ENCODE measurements at places on chromosomes 2 and 18.

GRCh38 chr18:44582456-44582855, 98.2 kb upstream of the SETBP1 start:
- no peak for DNase-seq

- DNase-seq, result no peak
Measured at GRCh38 chr2:230209422-230210051, 10.2 kb downstream of the SP110 start.

DNA sequence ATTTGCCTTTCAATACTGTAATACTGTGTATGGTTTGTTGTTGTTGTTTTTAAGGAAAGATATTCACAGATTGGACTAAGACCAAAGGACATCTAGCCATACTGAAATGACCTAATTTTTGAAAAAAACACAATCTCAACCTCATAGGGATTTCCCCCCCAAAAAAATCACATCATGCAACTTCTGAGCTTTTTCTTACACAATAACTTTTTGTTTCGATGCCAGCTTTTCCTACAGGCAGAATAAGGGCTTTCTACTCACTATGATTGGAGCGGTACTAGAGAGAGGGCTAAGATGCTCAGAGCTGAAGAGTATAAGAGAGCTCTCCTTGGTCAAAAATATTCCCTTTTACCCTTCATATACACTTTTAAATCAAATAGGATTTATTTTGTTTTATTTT, 32.4 kb upstream of the SLC3A1 start:
- DNase-seq, result no peak

GRCh38 chr2:210954386-210954907, 398.0 kb downstream of the CPS1 start:
- DNase-seq, result no peak

- no peak for DNase-seq
Measured at GRCh38 chr2:212894026-212894425, 257.4 kb downstream of the IKZF2 start.

- DNase-seq, result no peak
Measured at GRCh38 chr18:32366586-32367538, 103.8 kb downstream of the GAREM1 start.

GRCh38 chr2:171210864-171211431, 50.3 kb upstream of the TLK1 start:
- no peak for DNase-seq

Measured in mesothelial cell of epicardium (in vitro differentiated cells).